ENCODE measurements at places on chromosomes 5 and 9.

GRCh38 chr9:110912419-110913291 lies 125.6 kb downstream of the LPAR1 start:
- DNase-seq, result no peak

GRCh38 chr5:173231996-173232498 lies 3.0 kb downstream of the NKX2-5 start:
- no peak for DNase-seq

- DNase-seq, result no peak
These were observed 6.1 kb upstream of the C9orf152 start for GRCh38 chr9:110214090-110214489.

- no peak for DNase-seq
These were observed 64.0 kb downstream of the SFXN1 start for GRCh38 chr5:175542232-175542965.

- DNase-seq, result peak; percentile 24
These were observed 27.9 kb upstream of the LPCAT1 start for GRCh38 chr5:1551426-1552301.

GRCh38 chr5:179432547-179432946 lies 87.3 kb upstream of the ADAMTS2 start:
- DNase-seq, result no peak

DNA sequence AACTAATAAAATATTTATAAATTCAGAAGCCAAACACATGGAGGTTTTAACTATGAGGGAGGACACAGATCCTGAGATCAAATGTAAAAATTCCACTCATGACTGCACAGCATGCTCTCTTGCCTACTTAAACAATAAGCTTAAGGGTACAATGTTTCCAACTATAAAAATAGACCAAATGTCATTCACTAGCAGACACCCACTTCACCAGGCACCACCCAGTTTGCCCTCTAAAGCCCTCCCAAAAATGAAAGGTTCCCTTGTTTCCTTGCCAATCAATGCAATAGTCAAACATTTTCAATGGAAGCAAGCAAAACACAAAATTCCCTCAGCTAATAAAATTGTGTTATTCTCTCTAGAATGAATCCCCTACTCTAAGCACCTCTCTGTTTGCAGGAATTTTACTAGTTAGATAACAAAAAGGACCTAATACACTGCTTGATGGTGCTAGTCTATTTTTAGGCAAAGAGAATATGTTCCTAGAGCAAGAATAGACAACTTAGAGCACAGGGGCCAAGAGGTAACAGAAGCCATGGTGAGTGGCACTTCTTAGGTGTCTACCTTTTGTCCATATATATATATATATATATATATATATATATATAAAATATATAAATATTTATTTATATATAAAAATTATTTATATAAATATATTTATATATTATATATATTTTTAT lies 135.3 kb downstream of the HOMER1 start:
- DNase-seq, result no peak

- DNase-seq, result no peak
These were observed 27.0 kb upstream of the ZNF354B start for GRCh38 chr5:178832618-178833201.

DNA sequence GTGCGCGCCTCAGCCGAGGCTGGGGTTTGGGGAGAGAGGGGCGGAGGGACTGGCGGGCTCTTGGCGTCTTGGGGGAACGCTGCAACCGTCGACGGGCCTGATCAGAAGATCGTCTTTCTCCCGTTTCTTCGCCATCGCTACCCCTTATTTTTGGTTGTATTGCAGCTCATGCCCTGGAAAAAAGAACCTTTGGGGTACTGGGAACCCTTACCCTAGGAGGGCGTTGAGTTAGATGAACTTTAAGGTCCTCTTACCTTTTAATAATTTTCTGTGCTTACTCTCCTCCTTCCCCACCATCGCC lies 719 bp downstream of the PAIP2 start:
- DNase-seq, result no peak

- DNase-seq, result no peak
These were observed 267.3 kb downstream of the IRX1 start for GRCh38 chr5:3862906-3863305.

- no peak for DNase-seq
These were observed 723.7 kb downstream of the PRELID2 start for GRCh38 chr5:145111420-145111819.

GRCh38 chr5:141825791-141826560 lies 52.2 kb downstream of the PCDH1 start:
- no peak for DNase-seq

DNA sequence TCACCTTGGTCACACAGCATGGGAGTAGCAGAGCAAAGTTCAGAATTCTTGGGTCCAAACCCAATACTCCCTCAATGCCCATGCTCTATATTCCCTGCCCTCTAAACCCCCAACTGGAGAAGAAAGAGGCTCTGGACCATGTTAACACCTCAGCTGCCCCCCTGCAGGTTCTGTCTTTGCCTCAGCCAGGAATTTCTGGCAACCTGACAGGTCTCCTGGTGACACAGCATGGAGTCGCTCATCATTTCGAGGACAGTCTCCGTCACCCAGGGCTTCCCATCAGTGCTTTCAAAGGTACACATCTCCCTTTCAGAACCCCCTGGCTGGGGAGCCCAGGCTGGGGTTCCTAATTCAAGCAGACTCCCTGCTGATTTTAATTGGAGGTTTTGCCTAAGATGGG lies 189.5 kb downstream of the BRINP1 start:
- no peak for DNase-seq

GRCh38 chr5:90921418-90921973 lies 362.9 kb downstream of the ADGRV1 start:
- no peak for DNase-seq

GRCh38 chr5:95191330-95191729 lies 93.6 kb downstream of the MCTP1 start:
- no peak for DNase-seq

DNA sequence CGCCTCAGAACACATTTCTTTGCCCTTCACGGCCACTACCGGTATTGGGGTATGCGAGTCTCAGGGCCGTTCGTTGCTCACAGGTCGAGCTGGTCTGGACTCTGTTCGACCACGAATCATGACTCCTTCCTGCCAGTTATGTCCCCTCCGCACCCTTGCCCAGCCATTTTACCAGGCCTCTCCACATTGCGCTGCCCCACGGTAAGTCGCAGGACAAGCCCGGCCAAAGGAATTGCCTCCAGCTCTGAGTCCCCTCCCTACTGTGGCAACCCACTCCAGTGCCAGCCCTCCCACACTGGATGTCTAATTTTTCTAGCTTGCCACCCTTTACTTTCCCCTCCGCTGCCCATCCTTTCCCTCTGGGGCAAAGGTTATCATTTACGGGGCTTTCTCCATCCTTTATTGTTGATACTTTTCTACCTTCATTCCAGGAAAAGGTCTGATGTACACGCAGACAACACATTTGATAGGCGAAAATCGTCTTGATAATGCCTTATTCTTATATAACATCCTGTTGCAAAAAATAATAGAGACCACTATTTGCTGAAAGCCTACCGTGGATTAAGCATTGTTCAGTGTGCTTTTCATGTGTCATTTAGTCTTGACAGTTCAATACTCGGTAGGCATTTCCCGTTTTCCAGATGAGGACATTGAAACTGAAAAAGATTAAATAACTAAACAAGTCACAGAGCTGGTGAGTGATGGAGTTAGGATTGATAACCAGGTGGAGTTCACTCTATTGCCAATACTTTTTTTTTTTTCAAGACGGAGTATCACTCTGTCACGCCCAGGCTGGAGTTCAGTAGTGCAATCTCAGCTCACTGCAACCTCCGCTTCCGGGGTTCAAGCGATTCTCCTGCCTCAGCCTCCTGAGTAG lies 958 bp upstream of the HSPA5 start:
- DNase-seq, result no peak

GRCh38 chr5:170751631-170752030 lies 31.9 kb upstream of the GABRP start:
- DNase-seq, result no peak

DNA sequence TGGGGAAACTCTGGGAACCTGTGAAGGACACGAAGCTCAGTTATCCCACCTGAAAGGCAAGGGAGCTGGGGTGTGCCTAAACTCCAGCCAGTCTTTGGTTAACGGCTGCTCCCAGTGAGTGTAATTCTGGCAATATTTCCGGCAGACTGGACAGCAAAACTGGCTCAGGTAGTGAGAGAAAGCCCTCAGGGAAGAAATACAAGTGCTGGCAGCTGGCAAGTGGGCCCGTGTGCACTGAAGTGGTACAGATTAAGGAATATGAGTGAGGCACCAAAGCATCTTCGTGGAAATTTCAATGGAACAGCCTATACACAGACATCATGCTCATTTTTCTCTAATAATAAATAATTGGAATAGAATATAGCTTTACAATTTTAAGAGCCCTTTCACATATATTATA lies 56.2 kb downstream of the ABHD17B start:
- DNase-seq, result no peak

GRCh38 chr5:91469517-91470165 lies 86.5 kb upstream of the ARRDC3 start:
- DNase-seq, result peak; percentile 16

DNA sequence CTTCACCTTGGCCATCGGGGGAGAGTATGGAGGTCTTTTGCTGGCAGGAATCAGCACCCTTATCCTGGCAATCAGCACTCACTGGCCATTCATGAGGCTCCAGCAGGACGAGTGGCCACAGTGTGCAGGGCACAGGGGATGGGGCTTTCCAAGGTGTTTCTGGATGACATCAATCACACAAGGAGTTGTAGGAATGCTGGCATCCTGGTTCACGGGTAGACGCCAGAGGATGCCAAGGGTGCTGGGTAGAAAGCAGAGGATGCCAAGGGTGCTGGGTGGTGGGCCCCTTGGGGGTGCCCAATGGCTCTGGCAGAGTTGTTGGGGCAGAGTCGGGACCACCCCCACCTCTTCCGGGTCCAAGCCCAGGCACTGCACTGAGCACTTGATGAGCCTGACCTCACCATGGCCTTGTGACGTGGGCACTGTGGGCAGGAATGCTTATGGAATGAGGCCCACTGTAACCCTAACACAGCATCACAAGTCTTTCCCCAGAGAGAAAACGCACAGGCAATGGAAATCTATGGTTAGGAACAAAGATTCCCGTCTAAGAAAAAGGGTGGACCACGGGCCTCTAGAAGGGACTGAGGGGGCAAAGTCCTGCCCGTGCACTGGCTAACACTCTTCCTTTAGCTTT lies 29.1 kb downstream of the CEL start:
- DNase-seq, result no peak

DNA sequence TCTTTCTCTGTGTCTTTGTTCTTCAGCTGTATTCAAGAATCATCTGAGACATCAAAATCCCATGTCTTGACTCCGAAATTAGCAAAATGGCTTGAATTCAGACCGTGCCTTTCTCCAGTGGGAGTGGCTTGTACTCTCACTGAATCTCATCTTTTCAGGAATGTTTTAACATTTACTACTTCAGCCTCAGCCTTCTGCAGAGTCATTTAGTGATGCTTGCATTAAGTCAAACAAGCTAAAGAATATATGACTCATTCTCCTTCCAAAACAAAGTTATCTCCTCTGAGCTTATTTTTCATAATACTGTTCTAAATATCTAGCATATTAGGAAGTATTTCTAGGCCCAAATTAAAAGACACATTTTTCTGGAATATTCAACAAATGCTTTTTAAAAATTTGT lies 205.3 kb downstream of the CDH10 start:
- DNase-seq, result no peak

- no peak for DNase-seq
These were observed 370.4 kb downstream of the GLIS3 start for GRCh38 chr9:3929345-3930047.

- DNase-seq, result peak; percentile 98
These were observed 11.9 kb downstream of the GLIPR2 start for GRCh38 chr9:36148311-36149051.

- no peak for DNase-seq
These were observed 9.9 kb downstream of the LCN1 start for GRCh38 chr9:135531096-135531495.

GRCh38 chr9:130414081-130414731 lies 30.6 kb upstream of the ASS1 start:
- no peak for DNase-seq

DNA sequence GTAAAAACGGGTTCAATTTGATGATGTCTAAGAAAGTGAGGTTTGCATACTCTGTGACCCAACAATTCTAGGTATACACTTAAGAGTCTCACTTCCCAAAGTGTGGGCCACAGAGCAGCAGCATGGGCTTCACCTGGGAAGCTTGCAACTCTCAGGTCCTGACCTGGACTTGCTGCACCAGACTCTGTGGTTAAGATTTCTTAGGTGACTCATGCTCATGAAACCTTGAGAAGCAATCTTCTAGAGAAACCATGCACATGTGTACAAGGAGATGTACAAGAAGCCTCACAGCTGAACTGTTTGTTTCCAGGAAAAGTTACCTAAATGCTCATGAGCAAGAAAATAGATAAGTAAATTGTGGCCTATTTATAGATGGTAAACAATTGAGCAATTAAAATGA lies 30.0 kb downstream of the DNAJC21 start:
- no peak for DNase-seq

DNA sequence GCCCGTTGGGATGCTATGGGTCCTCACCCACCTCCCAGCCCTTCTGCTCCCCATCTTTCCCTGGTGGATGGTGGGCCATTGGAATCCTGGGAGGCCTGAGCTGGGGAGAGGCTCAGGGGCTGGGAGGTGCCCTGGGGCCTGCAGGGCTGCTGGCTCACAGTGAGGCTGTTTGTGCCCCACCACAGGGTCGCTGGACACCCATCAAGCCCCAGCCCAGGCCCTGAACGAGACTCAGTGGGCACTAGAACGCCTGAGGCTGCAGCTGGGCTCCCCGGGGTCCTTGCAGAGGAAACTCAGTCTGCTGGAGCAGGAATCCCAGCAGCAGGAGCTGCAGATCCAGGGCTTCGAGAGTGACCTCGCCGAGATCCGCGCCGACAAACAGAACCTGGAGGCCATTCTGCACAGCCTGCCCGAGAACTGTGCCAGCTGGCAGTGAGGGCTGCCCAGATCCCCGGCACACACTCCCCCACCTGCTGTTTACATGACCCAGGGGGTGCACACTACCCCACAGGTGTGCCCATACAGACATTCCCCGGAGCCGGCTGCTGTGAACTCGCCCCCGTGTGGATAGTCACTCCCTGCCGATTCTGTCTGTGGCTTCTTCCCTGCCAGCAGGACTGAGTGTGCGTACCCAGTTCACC lies 4.9 kb upstream of the AIF1L start:
- DNase-seq, result no peak

DNA sequence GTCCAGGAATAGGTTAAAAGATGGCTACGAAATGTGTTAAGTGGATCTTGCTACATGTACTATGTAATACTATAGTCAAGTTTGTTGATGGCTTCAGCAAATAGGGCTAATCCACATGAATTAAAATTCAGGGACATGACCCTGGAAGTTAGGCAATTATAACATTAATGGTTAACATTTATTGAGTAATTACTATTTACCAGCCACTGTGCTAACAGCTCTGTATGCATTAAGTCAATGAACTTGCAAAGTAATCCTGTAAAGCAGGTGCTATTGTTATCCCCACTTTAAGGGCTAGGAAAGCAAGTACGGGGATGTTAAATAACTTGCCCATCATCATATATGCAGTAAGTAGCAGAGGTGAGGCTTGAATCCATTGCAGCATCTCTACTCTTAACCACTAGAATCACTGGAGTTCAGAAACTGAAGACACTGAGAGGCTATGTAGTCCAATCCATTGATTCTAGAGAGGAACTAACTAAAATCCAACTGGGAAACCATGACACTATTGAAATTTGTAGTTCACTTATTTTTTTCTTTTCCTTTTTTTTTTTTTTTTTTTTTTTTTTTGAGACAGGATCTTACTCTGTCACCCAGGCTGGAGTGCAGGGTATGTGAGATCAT lies 77.5 kb upstream of the SPINK5 start:
- no peak for DNase-seq
